CD4-positive, alpha-beta T cell treated with Interleukin-1 beta for 1 hour (primary cell): ENCODE measurements at places on chromosomes 2 and 18.

GRCh38 chr2:19990416-19990728 is 467 bp upstream of the WDR35 start:
- no peak for DNase-seq

GRCh38 chr2:241190291-241190981 is 2.0 kb downstream of the ANO7 start:
- DNase-seq, result no peak

- DNase-seq, result no peak
These were observed 23.8 kb downstream of the ACYP2 start for GRCh38 chr2:54139210-54139609.

GRCh38 chr2:72915907-72916742 is 1.2 kb upstream of the EMX1 start:
- peak; percentile 38 for DNase-seq

DNA sequence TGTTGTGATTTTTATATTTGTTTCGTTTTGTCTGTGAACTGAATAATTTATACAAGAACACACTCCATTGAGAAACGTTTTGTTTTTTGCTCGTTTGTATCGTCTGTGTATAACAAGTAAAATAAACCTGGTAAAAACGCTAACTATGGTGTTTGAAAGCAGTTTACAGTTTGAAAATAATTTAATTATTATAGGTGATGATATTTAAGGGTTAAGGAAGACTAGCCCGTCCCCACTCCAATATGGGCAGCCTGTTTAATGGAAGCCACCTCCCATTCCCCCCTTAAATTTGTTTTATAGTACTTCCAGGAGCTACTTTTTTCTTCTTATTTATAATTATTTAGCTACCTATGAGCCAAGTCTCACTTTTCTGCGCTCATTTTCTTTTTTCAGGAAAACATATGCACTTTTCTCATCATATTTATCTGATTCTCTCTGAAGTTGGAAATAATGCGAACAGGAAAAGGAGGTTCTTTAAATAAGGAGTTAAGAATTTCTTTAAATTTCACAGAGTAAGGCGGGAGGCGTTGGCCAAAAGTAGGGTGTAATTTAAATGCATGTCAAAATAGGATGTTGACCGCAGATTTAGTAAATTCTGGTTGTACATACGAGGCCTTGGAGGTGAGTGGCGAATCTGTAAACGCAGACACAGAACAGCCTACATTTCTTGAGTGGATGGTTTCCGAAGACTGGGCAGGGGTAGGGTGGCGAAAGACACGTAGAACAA is 9.8 kb downstream of the TBR1 start:
- no peak for DNase-seq

- DNase-seq, result no peak
These were observed 1027.7 kb downstream of the TMEM182 start for GRCh38 chr2:103789381-103790095.

GRCh38 chr2:210965472-210965871 is 409.1 kb downstream of the CPS1 start:
- DNase-seq, result no peak

DNA sequence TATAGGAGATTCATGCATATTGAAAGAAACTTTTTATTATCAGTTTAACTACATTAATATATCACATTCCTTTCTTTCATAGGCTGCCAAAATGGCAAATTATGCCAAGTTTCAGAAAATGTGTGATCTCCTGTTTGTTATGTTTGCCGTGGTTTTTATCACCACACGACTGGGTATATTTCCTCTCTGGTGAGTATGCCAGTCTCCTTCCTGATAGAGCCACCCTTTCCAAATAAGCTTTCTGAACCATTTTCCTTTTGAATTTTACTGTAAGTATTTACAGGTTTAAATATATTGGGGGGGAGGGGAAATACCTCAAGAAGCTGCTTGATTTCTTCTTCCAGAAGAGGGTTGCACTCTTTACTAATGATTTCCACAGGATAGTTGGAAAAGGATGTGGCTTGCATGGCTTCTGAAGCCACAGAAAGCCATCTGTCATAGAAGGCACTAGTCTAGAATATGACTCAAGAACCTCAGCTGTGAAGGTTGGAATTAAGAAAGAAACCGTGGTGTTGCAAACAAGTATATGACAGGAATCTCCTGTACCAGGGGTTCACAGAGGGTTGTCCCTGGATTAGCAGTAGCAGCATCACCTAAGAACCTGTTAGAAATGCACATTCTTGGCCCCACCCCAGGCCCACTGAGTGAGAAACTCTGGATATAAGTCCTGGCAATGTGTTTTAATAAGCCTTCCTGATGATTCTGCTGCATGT is 84.5 kb upstream of the NOSTRIN start:
- no peak for DNase-seq

DNA sequence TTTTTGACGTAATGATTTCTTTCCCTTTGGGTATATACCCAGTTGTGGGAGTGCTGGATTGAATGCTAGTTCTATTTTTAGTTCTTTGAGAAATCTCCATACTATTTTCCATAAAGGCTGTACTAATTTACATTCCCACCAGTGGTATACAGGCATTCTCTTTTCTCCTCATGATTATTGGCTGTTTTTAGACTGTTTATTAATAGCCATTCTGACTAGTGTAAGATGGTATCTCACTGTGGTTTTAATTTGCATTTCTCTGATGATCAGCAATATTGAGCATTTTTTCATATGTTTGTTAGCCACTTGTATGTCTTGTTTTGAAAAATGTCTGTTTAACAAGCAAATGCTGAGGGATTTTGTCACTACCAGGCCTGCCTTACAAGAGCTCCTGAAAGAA is 9.2 kb upstream of the CD28 start:
- DNase-seq, result no peak
